ENCODE measurements at places on chromosomes 11 and 22.

GRCh38 chr11:134997652-134998320 is 585.7 kb upstream of the B3GAT1 start:
- DNase-seq: no peak

DNA sequence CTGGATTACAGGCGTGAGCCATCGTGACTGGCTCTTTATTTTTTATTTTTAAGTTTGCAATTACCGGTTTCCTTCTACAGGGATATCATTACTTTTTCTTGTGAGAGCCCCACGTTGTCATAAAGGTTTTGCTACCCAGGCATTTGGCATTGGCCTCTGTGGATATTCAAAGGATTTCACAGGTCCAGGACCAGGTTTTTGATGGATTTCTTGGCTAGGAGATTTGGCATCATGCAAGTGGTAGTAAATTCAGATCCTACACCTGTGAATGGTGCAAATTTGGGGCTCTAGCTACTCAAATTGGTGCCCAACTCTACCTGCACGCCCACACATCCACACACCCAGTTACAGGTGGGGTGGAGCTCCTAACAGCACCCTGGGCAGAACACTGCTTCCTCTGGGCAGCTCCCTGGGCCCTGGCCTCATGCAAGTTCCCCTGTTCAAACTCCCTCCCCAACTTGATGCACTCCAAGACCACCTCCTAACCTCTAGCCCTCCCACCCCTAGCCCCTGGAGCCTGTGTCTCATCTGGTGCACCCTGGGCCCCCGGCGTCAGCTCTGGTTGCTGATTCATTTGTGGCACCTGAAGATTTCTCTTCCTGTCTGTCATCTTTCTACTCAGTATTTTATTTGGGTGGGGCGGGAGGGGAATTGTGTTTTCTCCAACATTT is 9.3 kb upstream of the MRGPRD start:
- DNase-seq: no peak

GRCh38 chr11:119709638-119710346 is 19.2 kb downstream of the NECTIN1 start:
- DNase-seq: no peak

- DNase-seq: no peak
Measured at GRCh38 chr11:74871037-74871436, 77.9 kb downstream of the XRRA1 start.

GRCh38 chr22:44182588-44183286 is 2.0 kb downstream of the PARVG start:
- peak; percentile 10 for DNase-seq
